ENCODE measurements at places on chromosomes 12 and 14.

DNA sequence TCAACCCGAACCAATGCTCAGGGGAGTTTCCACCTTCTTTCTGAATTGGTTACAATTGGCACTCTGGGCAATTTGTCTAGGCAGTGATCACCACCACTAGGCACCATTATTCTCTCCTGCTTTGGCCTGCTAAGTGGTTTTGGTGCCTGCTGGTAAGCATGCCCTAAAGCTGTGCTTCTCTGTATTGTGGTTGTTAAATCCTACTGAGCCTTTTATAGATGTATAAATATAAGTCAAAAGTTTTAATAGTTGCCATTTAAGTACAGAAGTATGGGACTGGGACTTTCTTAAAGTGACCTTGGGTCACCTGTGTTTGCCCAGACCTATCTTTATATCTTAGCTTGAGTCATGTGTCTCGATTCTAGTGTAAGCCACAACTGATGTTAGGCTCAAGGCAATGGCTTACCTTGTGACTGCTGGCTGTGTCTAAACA lies 475.9 kb downstream of the SLC16A7 start:
- no peak for DNase-seq

GRCh38 chr12:9066755-9067423 lies 48.8 kb downstream of the A2M start:
- no peak for DNase-seq

- DNase-seq, result no peak
Measured at GRCh38 chr12:894226-894625, 55.3 kb downstream of the RAD52 start.

DNA sequence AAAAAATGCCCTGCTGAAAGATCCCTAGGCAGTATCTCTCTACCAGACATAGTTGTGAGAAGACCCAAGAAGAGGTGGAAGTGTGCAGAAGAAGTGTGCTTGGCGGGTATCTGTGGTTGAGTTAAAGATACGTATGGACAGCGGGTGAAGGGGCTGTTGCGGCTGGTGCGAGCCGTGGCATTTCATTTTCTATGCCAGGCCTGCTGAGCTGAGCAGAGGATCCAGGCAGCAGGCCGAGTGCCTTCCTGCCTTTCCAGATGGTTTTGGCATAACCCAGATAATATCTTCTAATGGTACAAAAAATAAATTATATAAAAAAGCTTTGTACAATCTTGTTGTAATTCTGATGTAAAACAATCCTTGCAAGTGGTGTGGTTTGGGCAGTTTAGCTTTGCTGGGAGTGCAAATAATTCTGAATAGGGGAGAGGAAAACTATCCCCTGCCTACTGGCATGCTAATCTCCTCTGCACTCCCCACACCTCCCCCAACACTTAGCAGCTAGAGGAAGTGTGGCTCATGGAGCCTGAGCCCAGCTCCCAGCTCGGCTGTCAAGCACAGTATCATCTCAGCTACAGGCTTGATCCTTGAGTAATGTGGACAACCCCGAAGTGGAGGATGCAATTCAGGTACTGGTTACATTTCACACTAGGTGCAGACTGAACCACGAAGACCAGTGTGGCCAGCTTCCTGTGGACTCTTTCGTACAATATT lies 168.9 kb downstream of the VRK1 start:
- no peak for DNase-seq

DNA sequence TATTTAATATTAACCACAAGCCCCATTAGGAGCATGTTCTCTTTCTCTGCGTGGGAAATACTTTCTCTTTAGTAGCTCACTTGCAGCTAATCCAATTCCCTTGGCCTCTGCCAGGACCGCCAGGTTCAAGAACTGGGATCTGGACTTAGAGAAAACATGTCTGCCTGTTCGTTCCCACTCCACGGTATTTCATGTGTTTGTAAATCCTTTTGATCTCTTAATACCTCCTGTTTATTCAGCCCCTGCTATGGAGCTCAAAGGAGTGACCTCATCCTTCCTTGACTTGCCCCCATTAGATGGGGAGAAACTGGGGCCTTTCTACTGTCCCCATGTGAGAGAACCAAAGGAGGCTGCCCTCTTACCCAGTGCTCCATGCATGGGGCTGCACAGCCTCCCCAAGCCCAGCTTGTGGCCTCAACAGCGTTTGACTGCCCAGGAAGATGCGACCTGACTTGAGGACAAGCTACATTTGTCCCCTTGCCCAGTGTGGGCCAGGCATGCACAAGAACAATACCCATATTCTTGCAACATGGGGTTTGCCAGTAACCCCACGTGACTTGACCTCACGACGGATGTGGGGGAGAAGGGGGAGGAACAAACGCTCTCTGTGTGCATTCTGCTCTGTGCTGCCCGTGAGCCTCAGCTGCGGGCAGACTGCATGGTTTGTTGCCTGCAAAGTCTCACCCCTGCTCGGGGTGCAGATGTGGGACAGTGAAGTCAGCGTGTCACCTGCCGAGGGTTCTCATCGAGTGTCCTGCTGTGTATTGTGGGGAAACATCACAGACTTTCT lies 30.3 kb downstream of the CD9 start:
- DNase-seq, result peak; percentile 74

- no peak for DNase-seq
Measured at GRCh38 chr12:94145191-94145983, 3.0 kb upstream of the PLXNC1 start.

- no peak for DNase-seq
Measured at GRCh38 chr12:120264904-120265472, 542 bp downstream of the PXN start.

DNA sequence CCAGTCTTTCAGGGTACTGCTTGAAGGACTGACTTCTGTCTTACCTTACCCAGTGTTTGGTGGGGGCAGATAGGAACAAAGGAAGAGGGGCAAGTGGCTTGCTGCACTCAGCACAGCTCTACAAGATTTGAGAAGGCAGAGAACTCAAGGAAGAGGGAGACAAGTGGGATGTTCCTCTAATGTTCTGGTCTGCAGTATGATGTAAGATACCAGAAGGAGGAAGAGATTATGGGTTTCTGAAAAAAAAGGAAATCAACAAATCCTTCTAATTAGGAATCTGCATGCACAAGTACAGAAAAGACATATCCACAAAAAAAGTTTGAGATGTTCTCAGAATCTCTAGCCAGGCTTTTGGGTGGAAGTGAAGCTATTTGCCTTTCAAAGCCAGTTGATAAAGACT lies 37.1 kb downstream of the USP15 start:
- DNase-seq, result no peak

DNA sequence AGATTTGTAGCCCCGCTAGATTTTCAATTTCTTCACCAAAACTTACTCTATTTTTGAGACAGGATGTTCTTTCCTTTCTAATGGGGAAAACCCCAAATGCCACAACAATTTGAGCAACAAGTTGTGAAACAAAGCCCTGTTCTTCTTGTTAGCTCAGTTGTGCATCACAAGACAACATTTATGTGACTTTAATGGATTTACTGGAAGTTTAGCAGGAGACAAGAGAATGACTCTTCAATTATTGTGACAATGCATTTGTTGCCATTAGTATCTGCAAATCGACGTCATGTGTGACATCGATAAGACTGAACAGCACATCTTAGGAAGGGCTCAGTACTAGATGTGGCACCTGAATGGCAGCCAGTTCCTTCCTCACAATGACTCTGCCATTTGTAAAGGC lies 1028.9 kb upstream of the TMEM132C start:
- DNase-seq, result no peak

DNA sequence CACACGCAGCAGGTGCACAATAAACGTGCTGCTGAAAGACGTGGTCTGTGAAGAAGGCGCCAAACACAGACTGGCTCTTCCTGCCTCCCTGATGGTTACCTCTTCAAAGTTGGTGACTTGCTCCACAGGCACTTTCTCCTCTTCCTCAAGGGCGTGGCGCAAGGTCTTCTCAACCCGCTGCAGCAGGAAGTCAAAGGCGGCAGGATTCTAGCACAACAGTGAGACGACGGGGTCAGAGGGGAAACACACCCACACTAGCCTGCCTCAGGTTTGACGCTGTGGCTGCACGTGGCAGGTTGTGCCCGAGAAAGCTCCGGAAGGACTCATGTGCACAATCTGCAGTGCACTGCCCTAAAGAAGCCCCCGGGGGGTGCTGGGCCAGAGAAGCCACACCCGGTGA lies 15.0 kb downstream of the POLE start:
- no peak for DNase-seq

GRCh38 chr12:98578821-98579220 lies 14.7 kb upstream of the SLC25A3 start:
- no peak for DNase-seq

DNA sequence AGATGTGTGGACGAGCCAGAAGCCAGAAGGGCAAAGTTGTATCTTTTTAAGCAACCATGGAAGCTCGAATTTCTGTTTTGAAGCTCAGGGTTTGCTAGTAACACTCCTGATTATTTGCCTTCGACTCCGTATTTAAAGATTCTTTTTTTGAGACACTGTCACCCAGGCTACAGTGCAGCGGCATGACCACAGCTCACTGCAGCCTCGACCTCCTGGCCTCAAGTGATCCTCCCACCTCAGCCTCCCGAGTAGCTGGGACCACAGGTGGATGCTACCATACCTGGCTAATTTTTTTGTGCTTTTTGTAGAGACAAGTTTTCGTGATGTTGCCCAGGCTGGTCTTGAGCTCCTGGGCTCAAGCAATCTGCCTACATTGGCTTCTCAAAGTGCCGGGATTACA lies 18.7 kb upstream of the OASL start:
- no peak for DNase-seq

DNA sequence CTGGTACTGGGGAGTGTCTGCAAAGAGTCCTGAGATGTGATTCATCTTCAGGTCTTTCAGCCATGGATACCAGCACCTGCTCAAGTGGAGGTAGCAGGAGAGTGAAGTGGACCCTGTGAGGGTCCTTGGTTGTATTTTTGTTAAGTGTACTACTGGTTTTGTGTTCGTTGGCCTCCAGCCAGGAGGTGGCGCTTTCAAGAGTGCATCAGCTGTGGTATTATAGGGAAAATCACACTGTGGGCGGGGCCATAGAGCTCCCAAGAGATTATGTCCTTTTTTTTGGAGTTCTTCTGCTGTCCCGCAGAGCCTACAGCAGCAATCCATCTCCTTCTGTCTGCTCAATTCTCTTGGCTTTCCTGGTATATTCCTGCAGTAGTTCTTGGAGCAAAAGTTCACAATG lies 66.8 kb downstream of the SPATA7 start:
- DNase-seq, result no peak

- DNase-seq, result peak; percentile 39
Measured at GRCh38 chr12:51421266-51421884, 3.3 kb upstream of the SLC4A8 start.

- DNase-seq, result no peak
Measured at GRCh38 chr12:96045566-96045965, 10.2 kb upstream of the LTA4H start.

GRCh38 chr14:85695300-85695699 lies 165.4 kb downstream of the FLRT2 start:
- DNase-seq, result no peak

GRCh38 chr14:102591372-102591943 lies 991 bp upstream of the RCOR1 start:
- no peak for DNase-seq

GRCh38 chr14:53047307-53048069 lies 96.6 kb upstream of the FERMT2 start:
- no peak for DNase-seq

GRCh38 chr12:93080994-93081809 lies 152.1 kb upstream of the EEA1 start:
- no peak for DNase-seq

DNA sequence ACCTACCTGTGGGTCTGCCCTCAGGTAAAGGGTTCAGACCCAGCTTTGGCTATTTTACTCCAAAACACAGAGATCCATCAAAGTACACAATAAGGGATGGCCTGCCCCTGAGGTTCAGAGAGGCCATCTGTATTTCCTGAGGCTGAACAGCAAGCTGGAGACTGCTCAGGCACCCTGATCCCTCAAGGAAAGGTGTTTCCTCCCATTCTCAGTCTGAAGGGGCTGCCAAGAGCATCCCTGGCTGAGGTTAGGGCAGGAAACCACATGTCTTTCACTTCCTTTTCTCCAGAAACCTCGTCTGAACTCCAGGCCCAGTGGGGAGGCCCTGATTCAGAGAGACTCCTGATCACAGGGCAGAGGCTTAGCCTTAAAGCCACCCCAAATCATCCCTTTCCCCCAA lies 1.5 kb downstream of the RILPL1 start:
- DNase-seq, result no peak

DNA sequence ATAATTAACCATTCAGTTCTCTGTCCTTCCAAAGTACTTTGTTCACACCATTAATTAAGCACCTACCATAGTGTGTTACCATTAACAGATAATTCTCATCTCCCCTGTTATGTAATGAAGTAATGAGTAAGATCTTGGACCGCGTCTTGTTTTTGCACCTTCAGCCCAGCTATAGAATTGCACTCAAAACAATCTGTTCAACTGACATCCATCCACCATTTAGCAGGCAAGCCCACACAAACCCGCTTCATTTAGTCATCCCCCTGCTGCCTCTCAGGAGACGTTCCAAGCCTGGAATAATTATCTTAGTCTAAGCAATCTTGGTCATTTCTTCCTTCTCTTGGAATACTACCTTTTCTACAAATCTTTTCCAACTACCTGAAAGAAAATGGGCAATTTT lies 74.4 kb downstream of the DUSP16 start:
- no peak for DNase-seq

DNA sequence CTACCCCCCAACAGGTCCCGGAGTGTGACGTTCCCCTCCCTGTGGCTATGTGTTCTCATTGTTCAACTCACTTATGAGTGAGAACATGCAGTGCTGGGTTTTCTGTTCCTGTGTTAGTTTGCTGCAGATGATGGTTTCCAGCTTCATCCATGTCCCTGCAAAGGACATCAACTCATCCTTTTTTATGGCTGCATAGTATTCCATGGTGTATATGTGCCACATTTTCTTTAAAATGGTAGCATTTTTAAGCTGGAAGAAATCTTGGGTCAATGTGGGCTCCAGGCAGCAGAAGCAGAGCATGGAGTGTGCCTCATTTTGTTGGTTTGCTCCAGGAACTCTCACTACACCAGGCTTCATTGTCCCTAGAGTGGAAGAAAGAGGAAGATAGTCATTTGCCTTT lies 47.6 kb upstream of the ITPR2 start:
- DNase-seq, result no peak

DNA sequence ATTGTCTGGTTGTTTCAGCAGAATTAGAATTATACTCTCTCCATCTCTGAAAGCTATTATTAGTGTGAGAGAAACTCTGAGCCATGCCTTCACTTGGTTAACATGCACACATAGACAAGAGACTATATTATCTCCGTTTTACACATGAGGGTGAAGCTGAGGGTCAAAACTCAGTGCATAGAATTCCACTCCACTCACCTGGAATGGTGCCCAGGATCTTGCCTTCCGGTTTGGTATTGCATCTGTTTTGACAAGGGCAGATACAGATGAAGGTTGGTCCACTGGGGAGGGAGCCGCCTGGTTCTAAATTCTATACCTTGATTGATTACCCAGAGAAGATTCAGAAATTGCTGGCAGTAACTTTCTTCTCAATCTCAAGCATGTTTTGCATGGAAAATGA lies 149.5 kb upstream of the PELI2 start:
- DNase-seq, result no peak

- no peak for DNase-seq
Measured at GRCh38 chr12:77766224-77766623, 64.5 kb upstream of the NAV3 start.

- no peak for DNase-seq
Measured at GRCh38 chr12:88253371-88253978, 111.4 kb downstream of the TMTC3 start.
